ENCODE measurements at places on chromosomes 6 and 20.

GRCh38 chr6:12896208-12896733 is 179.7 kb downstream of the PHACTR1 start:
- no peak for DNase-seq

GRCh38 chr20:21562656-21563055 is 48.8 kb upstream of the NKX2-2 start:
- no peak for DNase-seq

- no peak for DNase-seq
Observed at GRCh38 chr6:35258858-35259193, 709 bp upstream of the ZNF76 start.

- peak; percentile 23 for DNase-seq
Observed at GRCh38 chr6:157020881-157021343, 243.7 kb downstream of the ARID1B start.

DNA sequence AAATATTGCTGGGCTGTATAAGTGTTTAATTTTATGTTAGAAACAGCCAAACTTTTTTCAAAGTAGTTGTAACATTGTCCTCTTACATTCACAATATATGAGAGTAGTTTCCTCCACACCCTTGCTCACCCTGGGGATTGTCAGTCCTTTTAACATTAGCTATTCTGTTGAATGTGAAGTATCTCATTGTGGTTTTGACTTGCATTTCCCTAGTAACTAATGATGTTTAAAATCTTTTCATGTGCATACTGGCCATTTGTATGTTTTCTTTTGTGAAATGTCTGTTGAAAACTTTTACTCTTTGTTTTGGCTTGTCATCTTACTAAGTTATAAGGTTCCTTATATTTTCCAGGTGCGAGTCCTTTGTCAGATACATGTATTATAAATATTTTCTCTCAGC is 32.9 kb downstream of the TRIM38 start:
- DNase-seq = no peak

- no peak for DNase-seq
Observed at GRCh38 chr6:100809346-100809745, 71.8 kb downstream of the ASCC3 start.

DNA sequence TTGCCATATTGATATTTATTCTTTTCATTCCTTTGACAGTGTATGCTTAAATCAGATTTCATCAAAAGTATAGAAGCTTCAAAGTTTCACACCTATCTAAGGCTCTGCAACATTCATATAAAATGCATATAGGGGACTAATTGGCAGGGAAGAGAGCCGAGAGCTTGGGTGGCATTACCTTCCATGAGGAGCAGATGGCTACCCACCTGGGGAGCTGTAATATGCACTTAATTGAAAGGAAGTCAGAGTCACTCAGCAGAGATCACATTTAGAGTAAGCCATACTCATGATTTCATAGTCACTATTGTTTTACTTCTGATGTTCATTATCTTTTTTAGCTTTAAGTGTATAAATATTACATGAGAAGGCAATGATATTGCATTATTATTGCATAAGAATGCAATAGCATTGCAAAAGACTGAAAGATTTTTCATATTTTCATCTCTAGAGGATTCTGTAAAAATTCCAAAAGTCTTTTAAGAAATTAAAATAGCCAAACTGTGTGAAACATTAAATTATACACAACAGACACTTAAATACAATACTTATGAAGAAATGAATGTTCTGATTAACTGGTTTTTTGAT is 1305.2 kb downstream of the EPHA7 start:
- no peak for DNase-seq

DNA sequence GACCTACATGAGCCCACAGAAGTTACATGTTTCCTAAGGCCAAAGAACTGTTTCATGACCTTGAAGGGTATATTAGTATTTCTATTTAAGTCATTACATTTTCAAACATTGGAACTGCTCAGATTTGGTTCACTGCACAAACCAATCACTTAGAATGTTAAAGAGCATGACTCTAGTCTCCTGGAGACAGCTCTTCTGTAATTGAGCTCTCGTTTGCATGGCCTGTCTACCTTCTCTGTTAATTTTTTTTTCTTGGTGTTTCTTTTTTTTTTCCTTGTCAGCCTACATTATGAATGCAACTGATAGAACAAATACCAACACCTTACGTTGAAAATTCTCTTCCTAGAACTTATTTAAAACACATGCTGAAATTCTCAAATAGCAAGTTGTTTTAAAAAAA is 860.2 kb upstream of the MAP3K7 start:
- DNase-seq = no peak

DNA sequence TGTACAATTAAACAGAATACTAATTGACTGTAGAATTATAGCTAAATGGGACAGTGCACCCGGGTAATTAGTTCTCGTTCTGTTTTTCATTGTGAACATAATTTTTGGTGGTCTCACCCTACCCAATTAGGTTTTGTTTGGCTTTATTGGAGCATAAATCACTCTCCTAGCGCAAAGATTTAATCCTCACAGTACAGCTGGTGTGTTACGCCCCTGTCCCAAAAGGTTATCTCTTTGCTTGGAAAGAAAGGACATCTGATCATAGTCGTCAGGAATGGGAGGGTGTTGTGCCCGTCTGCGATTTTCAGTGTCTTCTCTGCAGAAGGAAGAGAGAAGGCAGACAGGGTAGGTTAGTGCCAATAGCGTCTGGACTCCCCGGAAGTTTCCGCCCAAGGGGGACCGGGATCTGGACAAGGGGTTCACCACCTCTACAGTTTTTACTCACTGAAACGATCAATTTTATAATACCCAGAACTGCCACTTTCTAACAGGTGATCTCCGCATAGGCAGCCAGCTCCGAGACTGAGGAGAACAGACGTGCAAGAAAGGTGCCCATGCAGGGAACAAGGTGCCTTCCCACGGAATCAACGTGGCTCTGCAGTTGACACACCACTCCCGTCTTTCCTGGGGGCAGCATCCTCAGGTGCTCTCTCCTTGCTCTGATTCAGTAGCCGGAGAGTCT is 617.4 kb upstream of the CDH4 start:
- no peak for DNase-seq

- no peak for DNase-seq
Observed at GRCh38 chr6:132199343-132199742, 201.9 kb downstream of the MOXD1 start.

DNA sequence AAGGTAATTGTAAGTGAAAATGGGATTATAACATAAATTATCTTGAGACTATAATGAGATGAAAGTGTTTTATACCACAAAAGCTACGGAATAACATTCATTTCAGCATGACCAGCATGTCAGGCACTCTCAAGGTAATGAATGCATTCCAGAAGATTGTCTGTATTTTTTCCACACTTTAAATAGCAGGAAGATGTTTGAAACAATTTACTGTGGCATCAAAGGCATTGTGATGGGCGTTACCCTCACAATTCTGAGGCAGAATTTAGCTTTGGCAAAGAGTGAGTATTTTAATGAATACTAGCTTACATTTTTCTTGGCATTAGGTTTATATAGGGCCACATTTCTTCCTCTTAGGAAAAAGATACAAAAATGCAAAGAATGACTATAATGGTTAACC is 627.2 kb downstream of the BCKDHB start:
- DNase-seq = no peak

- DNase-seq = peak; percentile 63
Observed at GRCh38 chr20:58818586-58819285, 32.0 kb downstream of the GNAS-AS1 start.

DNA sequence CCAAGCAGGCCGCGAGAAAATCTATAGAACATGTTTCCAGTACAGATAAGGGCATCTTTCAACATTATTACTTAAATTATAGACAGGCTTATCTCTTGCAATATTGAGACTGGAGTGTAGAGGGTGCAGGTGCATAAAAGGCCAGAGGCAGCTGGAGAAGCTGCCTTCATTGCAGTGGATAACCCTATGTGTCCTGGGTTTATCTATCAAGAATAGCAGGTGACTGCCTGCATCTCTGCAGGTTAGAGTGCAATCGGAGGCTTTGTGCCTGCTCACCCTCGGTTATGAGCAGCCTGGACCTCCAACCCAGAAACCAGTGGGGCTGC is 28.7 kb upstream of the ECI2 start:
- DNase-seq = no peak

- no peak for DNase-seq
Observed at GRCh38 chr6:63447134-63447533, 125.1 kb upstream of the LOC128125822 start.

DNA sequence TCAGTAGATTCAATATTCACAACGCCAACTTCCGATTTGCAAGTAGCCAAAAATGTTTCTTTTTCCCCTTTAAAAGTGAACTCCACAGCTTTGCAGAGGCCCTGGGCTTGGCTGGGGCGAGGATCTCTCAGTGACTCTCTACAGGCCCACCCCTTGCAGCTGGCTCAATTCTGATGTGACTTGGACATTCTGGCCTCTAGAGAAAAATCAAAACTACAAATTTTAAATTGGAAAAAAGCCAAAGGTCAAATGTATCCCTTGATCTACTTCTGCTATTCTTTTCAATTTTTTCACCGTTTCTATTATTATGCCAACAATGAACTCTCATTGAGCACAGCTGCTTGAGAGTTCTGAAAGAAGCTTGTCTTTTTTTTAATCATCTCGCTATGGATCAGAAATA is 245.9 kb upstream of the HS3ST5 start:
- no peak for DNase-seq

DNA sequence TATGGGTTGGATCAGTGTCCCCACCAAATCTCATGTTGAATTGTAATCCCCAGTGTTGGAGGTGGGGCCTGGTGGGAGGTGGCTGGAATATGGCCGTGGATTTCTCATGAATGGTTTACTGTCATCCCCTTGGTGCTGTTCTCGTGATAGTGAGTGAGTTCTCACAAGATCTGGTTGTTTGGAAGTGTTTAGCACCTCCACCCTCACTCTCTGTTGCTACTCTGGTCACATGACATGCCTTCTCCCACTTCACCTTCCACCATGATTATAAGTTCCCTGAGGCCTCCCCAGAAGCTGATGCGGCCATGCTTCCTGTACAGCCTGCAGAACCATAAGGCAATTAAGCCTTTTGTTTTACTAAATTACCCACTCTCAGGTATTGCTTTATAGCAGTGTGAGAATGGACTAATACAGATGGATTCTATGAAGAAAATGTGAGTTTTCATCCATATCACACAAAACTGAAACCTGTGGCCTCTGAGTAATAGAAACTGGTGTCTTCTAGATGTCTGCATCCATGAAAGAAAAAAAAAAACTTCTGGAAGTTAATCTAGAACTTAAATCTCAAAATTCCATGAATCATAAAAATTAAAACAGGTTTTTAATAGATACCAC is 39.3 kb downstream of the MBOAT1 start:
- no peak for DNase-seq

Measured in H54 (cell line).